ENCODE measurements at places on chromosomes 16 and 17.

- no peak for DNase-seq
These were observed 692 bp upstream of the SOCS1 start for GRCh38 chr16:11256661-11257130.

- no peak for DNase-seq
These were observed 20.6 kb upstream of the ABCA3 start for GRCh38 chr16:2361129-2361528.

GRCh38 chr16:19005561-19006445 is 22.1 kb downstream of the TMC7 start:
- DNase-seq: no peak

DNA sequence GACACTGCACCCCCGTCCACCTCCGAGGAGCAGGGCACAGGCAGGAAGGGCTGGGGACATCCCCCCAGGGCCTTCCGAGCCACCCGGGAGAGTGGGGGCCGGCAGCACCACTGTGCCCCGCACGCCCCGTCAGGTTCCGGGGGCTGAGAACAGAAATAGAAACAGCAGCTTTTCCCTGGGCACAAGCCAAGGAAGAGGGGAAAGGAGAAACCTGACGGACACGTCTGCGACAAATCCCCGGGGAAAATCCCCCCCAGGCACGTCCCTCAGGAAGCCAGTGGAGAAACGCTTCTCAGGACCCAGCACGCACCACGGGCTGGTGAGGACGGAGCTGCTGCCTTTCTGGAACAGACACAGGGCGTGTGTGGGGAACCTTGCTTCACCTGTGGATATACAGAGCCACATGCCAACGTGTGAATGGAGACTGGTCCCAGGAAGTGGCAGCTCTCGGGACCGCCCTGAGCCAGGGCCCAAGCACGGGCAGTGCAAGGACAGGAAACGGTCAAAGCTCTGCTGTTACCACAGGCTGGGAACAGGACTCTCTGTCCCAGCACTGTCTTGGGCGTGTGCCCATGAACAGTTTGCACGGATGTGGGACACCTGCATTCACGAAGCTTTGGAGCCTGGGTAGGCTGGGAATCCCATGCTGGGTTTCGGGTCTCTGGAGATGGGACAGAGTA is 1.2 kb upstream of the TMEM204 start:
- no peak for DNase-seq

DNA sequence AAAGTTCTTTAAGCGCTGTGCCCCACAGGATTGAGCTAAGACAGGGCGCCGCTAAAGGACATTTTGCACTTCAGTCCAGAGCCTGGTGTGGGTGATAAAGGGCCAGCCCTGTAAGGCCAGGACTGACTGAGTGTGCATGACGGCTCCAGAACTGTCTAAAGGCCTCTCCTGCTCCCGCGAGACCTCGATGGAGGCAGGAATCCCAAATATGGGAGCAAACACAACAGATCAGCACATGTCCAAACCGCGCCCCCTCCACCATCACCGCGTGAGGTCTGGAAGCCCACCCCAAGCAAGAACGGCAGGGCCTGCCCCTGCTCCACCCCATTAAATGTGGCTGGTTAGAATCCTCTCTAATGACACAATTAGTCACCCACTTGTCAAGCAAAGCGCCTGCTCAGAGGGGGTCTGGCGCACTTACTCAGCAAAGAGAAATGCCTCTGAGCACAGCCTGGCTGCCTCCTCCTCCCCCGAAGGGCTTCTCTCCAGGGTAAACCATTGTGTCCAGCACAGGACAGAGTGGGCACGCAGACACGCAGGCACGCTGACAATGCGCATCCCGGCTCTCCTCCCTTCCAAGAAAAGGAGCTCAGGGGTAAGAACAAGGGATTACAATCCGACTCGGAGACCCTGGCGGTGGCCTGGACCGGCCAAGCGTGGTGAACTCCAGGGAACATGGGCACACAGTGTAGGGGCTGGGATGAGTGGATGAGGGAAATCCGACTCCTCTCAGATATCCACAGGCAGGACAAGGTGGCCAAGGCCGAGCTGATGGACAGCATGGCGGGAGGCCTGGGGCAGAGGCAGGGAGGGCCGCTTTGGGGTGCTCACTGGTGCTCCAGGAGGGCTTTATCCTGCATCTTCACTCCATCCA is 1.5 kb downstream of the MXRA7 start:
- DNase-seq: peak; percentile 81

DNA sequence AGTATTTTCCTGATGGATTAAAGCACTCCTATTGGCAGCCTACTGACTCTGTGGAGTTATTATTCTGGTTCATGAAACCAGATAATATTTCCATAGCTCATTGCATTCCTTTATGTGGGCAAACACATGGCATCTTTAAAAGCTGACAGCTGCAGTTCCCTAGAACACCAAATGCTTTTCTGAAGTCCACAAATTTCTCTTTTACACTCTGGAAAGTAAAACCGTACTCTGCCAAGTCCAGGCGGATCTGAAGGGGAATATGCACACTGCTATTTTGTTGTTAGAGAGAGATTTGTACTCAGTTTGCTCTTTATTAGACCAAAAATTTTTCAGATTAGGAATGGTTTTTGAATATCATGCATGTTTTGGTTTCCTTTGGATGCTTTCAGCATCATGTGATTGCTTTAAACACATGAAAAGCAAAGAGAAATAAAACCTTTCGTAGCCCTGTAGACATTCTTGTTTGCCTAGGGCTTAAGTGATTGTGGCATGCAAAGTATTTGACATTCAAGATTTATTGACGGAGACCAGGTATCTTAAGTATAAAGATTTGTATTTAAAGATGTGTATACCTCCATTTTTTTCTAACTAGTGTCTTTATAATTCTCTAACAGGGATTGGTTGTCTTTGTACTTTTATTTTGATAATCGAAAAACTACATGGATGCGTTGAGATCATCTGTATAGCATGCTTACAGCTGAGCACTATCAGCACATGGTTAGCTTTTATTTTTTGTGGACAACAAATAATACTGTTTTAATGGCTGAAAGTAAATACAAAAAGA is 19.5 kb downstream of the SEC14L1 start:
- DNase-seq: no peak

DNA sequence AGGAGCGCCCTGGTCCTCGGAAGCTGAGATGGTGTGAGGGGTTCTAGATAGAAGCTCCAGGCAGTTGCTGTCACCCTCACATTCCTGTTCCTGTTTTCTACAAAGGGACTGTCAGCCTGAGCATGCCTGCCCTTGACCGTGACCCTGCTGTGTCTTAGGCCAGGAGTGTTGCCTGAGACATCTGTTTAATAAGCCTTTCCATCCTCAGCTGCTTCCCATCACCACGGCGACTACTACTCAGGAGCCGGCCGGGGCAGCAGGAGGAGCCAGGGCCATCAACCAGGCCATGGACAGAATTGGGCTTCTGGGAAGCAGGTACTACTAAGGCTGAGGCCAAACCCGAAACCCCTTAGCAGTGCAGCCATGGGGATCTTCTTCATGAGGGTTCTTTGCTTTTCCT is 151.4 kb downstream of the KATNIP start:
- no peak for DNase-seq

DNA sequence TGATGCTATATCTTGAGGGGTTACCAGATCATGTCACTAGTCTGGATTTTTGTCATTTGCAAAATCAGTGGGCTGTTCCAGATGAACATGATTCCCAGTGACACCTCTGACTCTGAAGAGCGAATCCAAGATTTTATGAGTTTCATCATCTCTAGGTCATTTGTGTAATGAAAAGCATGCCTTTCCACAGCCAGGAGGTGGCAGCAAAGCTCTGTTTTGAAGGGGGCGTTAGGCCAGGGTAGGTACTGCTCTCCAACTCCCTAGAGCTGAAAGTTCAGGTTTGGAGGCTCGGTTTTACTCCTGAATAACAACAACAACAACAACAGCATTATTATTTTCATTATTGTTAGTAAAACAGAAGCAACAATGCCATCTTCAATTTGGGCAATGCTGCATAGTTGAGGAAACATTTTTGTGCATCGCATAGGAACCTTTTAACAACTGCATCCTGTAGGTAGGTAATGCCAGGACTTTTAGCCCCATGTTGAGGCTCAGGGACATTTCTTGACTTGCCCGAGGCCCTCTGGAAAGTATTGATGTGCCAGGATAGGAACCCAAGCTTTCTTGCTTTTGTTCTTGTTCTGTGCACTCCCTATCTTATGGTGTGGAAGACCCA is 77.0 kb downstream of the MYH13 start:
- peak; percentile 73 for DNase-seq

DNA sequence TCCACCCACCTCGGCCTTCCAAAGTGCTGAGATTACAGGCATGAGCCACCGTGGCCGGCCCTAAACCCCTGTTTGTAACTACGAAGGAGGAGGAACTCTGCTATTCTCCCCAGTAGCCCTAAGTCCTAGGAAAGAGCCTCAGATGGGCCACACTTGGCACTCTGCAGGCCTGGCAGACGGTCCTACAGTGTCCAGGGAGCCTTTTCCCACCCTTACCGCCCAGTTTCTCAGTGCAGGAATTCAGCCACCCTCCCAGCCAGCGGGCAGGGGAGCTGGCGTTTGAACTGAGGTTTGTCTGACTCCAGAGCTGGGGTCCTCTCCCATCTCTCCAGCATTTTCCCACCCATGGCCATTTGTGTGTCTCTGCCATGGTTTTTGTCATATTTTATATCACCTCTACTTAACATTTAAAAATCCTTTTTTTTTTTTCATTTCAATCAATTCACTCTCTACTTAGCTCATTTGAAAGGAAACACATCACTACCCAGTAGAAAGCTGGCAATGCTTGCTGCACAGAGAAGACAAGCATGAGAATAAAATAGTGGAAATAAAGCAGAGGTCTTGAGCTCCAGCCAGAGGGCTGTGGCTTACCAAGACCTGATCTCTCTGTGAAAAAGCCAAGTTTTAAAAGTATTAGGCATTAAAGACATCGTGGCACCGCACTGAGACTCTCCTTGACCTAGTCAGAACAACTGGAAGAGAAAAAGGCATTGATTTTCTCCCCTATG is 34.9 kb downstream of the BCO1 start:
- no peak for DNase-seq

- DNase-seq: peak; percentile 51
These were observed 2.3 kb upstream of the HOXB2 start for GRCh38 chr17:48546924-48547807.

DNA sequence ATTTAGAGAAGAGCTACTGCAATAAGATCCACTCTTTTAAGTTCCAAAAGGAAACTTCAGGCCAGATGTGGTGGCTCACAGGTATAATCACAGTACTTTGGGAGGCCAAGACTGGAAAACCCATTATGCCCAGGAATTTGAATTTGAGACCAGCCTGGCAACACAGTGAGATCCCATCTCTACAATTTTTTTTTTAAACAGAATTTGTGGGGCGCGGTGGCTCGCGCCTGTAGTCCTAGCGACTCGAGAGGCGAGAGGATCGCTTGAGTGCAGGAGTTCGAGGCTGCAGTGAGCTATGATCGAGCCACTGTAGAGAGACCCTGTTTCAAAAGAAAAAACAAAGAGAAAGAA is 793 bp downstream of the COG7 start:
- DNase-seq: no peak

DNA sequence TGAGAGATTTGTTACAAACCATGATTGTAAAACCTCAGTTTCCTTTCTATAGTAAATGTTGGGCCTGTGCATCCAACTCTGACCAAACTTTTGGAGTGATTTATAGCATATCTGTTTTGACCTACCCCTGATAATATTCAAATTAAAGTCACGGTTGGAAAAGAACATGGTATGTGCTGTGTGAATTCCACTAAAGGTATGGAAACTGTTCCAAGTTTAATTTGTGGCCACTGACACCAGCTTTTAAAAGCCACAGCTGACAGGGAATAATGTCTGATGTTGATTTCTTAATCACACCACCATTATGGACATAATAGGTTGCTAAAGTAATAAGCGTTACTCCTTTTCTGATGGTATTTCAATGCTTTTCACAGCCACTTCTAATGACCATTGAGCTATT is 1215.9 kb downstream of the CDH8 start:
- DNase-seq: no peak

- DNase-seq: no peak
These were observed 210.0 kb downstream of the C16orf95 start for GRCh38 chr16:87107201-87107600.

- DNase-seq: no peak
These were observed 2.6 kb downstream of the OVCA2 start for GRCh38 chr17:2044263-2044894.

- no peak for DNase-seq
These were observed 423 bp upstream of the ASGR2 start for GRCh38 chr17:7114875-7115614.

DNA sequence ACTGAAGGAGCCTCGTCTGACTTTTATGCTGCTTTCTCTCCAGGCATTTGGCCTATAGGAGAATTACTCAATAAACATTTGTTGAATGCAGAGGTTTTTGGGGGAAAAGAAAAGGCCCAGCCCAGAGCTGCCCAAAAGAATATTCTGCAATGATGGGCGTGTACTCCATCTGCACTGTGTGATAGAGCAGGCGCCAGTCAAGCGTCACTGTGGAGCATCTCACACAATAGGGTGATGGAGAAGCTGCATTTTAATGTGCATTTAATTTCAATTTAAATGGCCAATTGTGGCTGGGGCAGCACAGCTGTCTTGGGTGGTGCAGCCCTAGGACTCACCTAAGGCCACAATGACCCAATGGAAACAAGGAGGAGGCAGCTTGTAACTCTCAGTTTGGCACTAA is 20.6 kb downstream of the GLYR1 start:
- no peak for DNase-seq

DNA sequence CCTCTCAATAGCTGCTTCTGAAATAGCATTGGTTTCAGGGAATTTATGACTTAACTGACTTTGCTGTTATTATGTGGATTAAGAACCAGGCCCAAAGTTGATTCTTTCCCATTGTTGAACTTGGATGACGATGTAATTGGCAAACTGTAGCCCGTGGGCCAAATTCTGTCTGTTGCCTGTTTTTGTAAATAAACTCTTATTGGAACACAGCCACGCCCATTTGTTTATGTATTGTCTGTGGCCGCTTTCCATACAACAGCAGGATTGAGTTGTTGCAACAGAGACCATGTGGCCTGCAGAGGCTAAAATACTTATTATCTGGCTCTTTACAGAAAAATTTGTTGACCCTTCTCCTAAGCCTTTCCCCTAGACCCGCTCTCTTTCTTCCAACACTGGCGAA is 31.6 kb downstream of the NTN1 start:
- DNase-seq: no peak

- DNase-seq: no peak
These were observed 617 bp downstream of the ARMC7 start for GRCh38 chr17:75110234-75110937.

- DNase-seq: no peak
These were observed 15.3 kb downstream of the RNF43 start for GRCh38 chr17:58402047-58402446.

DNA sequence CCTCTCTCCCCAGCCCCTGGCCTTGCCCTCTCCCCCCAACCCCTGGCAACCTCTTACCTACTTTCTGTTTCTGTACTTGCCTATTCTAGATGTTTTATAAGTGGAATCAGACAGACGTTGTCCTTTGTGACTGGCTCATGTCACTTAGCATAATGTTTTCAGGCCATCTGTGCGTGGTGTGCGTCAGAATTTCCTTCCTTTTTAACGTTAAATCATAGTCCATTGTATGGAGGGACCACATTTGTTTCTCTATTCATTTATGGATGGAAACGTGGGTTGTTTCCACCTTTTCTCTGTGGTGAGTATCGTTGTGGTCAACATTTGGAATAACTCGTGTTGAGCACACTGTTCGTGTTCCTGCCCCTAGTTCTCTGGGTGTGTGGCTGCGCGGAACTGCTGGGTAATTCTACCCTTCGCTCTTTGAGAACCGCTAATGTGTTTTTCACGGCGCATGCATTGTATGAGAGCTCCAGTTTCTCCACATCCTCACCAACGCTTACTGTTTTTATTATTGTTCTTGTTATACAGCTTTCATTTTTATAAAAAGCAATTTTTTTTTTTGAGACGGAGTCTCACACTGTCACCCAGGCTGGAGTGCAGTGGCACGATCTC is 26.3 kb downstream of the ACTG1 start:
- no peak for DNase-seq

All from HEK293T (cell line).